CD4-positive, alpha-beta T cell treated with Interleukin-21 for 1 hour (primary cell): ENCODE measurements at places on chromosomes 5 and 9.

DNA sequence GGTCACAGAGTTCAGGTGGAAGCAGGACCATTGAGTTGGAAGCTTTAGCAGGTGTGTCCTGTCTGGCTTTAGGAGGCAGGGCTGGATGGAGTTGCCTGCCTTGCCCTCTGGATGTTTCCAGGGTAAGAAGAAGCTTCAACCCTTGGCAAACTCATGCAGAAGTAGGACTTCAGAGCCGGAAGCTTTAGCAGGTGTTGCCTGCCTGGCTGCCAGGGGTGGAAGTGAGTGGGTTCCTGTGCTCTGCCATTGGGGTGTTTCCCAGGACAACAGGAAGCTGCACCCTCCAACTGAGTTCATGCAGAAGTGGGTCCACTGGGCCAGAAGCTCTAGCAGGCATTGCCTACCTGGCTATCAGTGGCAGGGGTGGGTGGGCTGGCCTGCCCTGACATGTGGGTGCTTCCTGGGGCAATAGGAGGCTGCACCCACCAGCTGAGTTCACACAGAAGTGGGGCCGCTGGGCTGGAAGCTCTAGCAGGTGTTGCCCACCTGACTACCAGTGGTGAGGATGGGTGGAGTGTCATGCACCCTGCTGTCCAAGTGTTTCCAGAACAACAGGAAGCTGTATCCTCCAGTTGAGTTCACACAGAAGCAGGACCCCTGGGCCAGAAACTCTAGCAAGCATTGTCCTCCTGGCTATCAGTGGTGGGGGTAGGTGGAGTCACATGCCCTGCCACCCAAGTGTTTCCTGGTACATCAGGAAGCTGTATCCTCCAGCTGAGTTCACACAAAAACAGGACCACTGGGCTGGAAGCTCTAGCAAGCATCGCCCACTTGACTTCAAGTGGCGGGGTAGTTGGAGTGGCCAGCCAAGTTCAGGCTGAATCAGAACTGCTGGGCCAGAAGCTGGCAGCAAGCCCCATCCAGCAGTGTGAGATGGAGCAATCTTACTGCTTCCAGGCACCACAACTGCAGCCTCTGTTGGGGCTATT lies 24.6 kb downstream of the LOX start:
- DNase-seq, result no peak

DNA sequence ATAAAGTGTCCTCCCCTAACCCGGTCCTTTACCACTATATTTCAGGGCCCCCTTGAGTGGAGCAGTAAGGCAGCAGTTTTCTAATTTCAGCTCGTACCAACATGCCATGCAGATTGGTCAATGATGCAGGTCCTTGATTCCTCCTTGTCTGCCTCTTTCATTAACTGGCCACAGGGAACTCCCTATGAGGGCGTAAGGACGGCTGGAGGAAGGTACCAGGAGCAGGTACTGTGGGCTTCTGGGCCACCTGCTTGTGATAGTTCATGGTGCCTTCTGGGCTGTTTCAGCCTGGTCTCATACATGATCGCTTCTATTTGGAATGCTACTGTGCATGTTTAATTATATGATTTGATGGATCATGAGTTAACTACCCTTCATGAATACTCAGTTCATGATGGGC lies 9.4 kb upstream of the ZFR start:
- DNase-seq, result no peak

GRCh38 chr9:92325269-92325990 lies at the start of the genes CENPP and NOL8:
TSS of gene CENPP (plus strand) at chr9:92325953.
TSS of gene NOL8 (minus strand) at chr9:92325350. CDS start at chr9:92324161, 1,189 bp downstream.
- peak; percentile 88 for DNase-seq

- no peak for DNase-seq
Measured at GRCh38 chr9:83536332-83536731, 1.9 kb downstream of the FRMD3 start.

GRCh38 chr9:127755061-127756060 lies 20.3 kb upstream of the TOR2A start:
- DNase-seq, result no peak

DNA sequence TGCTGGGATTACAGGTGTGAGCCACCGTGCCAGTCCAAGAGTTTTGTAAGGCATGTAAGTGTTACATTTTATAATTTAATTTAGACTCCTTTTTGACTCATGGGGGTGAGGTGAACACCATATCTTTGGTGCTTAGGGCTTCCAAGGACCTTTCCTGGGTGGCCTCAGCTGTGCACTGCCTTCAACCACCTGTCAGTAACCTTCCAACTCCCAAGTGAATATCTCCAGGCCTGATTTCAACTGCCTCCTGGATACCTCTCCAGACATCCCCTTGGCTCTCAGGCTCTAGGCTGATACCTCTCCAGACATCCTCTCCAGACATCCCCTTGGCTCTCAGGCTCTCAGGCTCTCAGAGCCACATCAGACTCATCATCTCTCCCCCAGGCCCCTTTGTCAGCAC lies 30.9 kb upstream of the TTLL11 start:
- no peak for DNase-seq

- DNase-seq, result no peak
Measured at GRCh38 chr5:66406761-66407336, 189.3 kb upstream of the MAST4 start.

GRCh38 chr5:110086658-110087388 lies 397.1 kb downstream of the MAN2A1 start:
- DNase-seq, result peak; percentile 5

DNA sequence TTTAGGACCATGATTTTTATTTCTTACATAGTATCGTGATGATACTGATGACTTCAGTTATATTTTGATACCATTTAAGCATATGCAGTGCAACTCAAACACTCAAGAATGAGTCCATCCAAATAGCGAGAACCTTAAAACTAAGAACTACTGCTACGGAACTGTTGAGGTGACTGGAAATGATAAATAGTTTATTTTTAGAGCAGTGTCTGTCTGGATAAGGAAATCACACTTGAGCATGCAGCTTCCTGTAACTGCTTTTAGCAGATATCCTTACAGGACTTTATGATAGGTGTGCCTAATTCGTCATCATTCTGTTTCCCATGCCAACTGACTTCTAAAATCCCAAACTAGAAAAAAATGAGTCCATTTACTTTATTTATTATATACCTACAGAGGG lies 85.5 kb downstream of the ADGRV1 start:
- no peak for DNase-seq

DNA sequence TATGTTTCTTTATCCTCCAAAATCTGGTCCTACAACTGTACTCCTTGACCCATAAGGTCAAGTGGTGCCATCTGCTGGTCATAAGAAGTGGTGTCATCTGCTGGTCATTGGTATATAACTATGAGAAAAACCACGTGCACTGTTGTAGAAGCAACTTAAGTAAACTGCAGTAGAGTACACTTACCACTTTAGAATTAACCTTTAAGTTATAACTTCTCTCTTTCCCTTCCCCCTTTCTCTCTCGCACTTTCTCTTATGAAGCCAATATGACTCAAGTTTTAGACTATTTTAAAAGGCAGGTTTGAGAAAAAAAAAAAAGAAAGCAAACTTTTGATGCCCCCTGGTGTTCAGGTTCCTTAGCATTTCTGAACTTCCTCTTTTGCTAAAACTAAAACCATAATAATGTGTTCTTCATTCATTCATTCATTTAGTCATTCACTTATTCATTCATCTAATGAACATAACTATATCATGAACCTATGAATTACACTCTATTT lies 12.8 kb upstream of the MTAP start:
- DNase-seq, result peak; percentile 82

DNA sequence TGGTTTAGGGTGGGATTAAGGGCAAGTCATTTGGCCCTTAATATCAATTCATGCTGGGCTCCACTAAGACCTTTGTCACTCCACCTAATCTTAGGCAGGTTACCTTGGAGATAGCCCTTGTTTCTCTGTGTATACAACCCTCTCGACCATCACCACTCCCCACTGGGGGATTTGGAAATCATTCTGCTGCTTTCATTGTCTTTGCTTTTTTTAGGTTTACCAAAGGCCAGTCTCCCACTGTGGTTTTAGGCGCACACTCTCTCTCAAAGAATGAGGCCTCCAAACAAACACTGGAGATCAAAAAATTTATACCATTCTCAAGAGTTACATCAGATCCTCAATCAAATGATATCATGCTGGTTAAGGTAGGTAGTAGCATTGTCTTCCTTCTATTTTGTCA lies 6.2 kb downstream of the GZMK start:
- no peak for DNase-seq

GRCh38 chr5:149424371-149425315 lies 45.6 kb upstream of the IL17B start:
- DNase-seq, result no peak

- DNase-seq, result no peak
Measured at GRCh38 chr9:126436545-126437267, 110.1 kb downstream of the MVB12B start.

GRCh38 chr5:9337928-9338595 lies 207.8 kb downstream of the SEMA5A start:
- DNase-seq, result no peak

GRCh38 chr5:81233080-81233634 lies at the start of gene CKMT2:
TSS of gene CKMT2 (plus strand) at chr5:81233322. CDS start at chr5:81251133, 17,811 bp downstream.
- DNase-seq, result no peak

- DNase-seq, result no peak
Measured at GRCh38 chr9:110143485-110143884, 64.5 kb downstream of the C9orf152 start.

GRCh38 chr9:99181621-99182020 lies 40.1 kb downstream of the ALG2 start:
- DNase-seq, result peak; percentile 13

DNA sequence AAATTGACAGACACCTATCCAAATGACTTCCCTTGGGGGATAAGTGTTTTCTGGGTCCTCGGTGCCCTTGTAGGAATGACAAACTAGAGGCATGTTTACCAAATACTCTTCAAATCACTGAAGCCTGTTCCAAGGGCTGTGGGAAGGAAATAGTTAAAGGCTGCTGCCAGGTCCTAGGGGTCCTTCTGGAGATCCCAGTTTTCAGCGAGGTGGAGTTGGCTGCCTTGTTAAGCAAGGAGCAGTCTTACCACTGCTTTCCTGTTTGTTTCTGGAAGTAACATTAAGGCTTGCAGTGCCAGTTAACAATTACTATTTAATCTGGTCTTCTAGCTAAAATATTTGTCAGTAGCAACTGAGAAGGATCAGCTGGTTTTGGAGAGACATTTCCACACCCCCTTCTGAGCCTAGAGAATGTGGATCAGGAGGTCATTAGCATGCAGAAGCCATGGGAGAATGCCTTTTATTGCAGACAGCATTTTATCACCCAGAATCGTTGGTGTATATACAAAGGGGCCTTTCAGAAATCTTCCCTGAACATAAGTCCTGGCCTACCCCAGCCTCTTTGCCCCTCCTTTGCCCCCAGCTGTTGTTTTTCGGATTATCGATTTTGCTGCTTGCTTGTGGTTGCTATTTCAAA lies 238.8 kb downstream of the DMAC1 start:
- no peak for DNase-seq

DNA sequence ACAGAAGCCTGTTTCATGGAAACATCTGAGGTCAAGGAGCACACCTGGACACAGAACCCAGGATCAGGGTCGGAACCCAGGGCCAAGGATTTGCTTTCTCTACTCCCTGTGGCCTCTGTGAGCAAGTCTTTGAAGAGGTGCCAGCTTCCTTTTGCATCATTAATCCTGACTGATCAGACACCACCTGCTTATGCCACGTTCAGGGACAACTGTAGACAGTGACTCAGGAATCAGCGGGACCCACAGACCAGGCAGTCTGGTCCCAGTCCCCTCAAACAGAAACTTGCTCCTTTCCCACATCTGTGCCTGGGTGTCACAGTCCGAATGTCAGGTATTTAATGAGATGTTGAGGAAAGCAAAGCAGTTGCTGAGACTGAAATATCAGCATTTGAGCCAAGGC lies 154.8 kb downstream of the SGCD start:
- DNase-seq, result no peak

DNA sequence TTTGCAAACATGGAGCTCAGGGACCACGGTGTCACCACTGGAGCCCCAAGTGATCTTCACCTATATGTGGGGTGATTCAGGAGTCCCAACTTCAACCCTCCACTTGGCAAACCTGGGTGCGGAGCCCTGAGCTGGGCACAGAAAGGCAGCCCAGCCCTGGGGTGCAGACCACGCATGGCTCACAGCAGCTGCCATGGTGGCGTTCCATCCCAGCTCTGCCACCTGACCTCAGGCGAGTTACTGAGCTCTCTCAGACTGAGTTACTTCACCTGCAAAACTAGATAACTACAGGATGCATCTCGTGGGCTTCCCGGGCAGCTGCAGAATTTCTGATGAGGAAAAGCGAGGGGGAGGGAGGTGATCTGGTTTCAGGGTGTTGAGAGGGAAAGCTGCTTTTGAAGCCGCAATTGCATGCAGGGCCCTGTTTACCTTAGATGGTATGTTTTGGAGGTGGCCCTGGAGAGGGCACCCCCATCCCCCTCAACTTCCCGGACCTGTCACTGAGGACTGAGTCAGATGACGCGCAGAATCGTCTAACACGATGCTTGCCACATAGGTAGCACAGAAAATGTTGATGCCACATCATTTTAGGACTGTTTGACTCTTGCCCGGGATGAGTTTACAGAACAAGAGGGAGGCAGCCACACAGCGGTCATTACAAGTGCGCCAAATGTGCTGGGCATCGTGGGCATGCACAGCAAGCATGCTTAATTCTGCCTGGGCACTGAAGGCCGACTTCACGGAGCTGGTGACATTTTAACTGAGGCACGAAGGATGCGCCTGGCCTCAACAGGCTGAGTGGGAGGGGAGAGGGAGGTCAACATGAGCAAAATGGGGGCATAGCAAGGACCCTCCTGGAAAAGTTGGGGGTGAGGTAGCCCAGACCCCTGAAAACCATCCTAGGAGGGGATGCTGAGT lies 154.6 kb downstream of the COL23A1 start:
- no peak for DNase-seq

DNA sequence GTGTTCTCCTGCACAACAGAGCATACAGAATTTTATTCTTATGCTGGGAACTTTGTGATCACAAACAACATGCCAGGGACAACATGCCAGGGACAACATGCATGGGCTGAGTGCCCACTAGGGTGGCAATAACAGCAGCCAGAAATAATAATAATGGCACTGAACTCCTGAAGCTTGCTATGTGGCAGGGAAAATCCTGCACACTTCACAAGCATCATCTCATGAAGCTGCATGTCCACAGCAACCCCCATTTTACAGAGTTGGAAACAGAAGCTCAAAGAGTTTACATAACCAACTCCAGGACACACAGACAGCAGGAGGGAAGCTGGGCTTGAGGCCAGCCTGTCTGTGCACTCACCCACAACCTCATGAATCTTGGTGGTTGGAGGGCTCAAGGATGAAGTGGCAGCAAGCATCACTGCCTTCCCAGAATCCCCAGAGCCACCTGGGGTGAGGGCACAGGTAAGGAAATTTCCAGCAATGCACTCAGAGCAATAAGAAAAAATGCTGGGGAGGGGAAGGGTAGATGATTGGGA lies 111.4 kb downstream of the GABBR2 start:
- DNase-seq, result no peak

DNA sequence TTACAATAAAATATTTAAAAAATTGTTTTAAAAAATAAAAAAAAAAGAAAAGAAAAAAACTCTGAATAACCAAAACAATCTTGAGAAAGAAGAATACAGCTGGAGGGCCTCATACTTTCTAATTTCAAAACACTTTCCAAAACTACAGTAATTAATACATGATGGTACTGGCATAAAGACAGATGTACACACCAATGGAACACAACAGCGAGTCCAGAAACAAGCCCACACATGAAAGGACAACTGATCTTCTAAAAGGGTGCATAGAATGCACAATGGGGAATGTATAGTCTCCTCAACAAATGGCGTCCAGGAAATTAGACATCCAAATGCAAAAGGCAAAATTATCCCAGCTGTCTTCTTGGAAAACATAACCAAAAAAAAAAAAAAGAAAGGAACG lies 99.6 kb downstream of the LURAP1L start:
- DNase-seq, result no peak

GRCh38 chr5:55903121-55903701 lies 52.1 kb downstream of the IL31RA start:
- DNase-seq, result peak; percentile 69

- peak; percentile 83 for DNase-seq
Measured at GRCh38 chr5:157222506-157223230, 42.0 kb downstream of the ITK start.
